ENCODE measurements at places on chromosomes 13 and 19.

DNA sequence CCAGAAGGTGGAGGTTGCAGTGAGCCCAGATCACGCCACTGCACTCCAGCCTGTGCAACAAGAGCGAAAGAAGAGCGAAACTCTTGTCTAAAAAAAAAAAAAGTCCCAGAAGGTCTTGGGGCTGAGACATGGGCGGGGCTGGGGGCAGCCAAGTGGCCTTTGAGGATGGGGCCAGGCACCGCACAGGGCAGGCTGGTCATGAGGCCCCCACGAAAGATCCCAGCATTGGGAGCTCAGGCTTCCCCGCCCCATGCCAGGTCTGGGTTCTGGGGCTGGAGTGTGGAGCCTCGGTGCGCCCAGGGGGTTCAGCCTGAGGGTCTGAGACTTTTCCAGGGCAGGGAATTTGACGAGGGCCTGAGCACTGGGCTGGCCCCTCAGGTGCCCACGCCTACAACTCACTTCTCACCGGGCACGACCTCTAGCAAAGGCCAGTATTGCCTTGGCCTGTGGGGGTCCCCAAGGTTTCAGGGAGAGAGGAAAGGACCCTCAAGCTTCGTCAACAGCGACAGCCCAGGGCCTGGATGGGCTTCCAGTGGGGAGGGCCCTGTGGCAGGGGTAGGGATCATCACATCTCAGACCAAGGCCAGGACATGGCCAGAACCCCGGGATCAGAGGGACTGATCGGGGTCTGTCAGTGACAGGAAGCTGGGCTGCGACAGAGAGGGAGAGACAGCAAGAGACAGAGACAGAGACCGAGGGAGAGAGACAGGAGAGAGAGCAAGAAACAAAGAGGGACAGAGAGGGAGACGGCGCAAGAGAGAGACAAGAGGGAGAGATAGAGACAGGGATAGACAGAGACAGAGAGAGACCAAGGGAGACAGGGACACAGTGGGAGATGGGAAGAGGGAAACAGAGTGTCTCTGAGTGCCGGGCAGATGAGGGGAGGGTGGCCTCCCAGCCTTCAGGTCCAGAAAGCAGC is 7.5 kb upstream of the MEX3D start:
- DNase-seq = no peak

- no peak for DNase-seq
These were observed 239.4 kb downstream of the DCLK1 start for GRCh38 chr13:35891507-35892441.

DNA sequence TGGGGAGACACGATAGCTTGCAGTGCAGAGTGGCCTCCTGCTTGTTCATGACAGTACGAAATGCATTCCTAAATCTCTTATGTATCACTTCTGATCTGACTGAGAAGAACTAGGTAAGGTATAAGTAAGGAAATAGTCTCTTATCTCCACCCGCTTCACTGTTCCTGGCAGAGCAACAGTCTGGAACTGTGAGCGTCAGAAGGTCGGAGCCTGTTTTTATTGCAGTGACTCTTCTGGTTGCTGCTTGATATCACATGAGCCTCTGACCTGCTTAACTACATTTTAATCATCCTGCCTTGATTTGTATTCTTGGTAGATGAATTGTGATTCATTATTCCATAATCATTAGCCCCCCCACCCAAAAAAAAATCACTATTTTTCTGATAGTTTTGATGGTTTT is 69.0 kb downstream of the COL4A2 start:
- no peak for DNase-seq

DNA sequence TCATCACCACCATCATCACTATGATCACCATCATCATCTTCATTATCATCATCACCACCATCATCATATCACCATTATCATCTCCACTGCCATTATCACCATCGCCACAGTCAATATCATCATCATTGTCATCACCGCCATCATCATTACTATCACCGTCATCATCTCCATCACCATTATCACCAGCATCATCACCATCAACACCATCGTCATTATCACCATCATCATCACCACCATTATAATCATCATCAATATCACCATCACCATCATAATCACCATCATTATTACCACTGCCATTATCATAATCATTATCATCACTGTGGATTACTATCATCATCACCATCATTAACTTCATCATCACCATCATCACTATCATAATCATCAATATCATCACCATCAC is 17.3 kb upstream of the ARHGEF18 start:
- DNase-seq = no peak

DNA sequence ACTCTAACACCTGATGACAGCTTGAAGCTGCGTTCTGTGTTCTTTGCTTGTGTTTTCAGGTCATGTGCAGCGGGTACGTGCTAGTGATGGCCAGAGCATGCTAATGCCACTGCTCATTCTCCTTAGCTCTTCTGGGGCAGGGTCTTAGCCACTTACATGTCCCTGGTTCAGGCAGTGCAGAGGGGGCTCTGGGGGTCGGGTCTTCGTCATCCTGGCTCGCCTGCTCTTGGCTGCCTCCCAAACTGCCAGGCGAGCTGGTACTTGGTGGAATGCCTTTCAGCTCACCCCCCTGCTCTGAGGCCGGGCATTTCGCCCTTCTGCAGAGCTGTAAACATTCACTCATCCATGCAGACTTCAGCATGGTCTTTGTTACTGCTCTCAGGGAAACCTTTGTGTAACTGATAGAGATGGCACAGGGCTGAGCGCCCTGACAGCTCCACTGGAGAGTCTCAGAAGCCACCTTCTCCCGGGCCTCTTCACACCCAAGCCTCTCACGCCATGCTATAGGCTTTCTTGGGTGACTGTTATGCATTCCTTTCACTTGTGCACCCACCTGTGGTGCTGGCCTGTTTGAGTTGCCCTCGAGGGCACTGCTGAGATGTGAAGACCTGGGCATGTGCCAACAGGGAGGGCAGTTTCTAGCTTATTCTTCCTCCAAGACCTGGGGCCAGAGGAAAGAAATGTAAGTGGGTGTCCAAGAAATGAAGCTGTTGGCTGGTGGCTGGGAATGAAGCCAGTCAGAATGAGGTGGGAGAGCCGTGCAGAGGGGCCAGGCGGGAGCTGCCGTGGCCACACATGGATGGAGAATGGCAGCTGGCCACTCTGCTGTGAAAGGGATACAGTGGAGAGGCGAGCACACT is 24.4 kb downstream of the FAM124A start:
- DNase-seq = no peak

GRCh38 chr19:13039211-13039789 is 44.0 kb downstream of the NFIX start:
- no peak for DNase-seq

DNA sequence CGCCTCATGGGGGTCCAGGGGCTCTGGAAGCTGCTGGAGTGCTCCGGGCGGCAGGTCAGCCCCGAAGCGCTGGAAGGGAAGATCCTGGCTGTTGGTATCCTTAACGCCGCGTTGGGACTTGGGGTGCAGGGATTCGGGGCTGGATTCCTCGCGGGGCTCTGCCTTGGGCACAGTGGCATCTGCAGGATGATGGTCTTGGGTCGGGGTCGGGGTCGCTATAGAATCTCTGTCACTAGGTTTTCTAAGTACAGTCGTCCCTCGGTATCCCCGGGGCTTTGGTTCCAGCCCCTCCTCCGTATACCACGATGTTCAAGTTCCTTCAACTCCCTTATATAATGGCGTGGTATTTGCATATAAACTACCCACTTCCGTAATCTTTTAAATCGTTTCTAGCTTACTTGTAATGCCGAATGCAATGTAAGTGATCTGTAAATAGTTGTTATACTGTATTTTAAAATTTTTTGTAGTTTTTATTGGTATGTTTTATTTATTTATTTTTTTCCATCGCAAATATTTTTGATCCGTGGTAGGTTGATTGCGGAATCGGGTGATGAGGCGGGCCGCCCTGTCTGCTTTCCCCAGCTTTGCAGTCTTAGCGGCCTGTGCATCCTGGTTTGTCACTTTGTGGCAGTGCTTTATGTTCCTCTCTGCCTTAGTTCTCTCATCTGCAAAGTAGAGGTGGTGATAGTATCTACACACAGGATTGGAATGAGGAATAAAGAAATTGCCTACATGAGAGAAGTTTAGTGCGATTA is 606 bp downstream of the ERCC5 start:
- peak; percentile 27 for DNase-seq

- no peak for DNase-seq
These were observed 12.2 kb upstream of the TIMM44 start for GRCh38 chr19:7955696-7956095.

GRCh38 chr13:73324842-73325722 is 266.3 kb downstream of the KLF5 start:
- no peak for DNase-seq

- DNase-seq = no peak
These were observed 29.7 kb downstream of the MLLT1 start for GRCh38 chr19:6250024-6250615.

GRCh38 chr19:46958532-46958931 is 61.1 kb upstream of the NPAS1 start:
- no peak for DNase-seq

- no peak for DNase-seq
These were observed 715.8 kb downstream of the UQCRFS1 start for GRCh38 chr19:28497137-28497536.

DNA sequence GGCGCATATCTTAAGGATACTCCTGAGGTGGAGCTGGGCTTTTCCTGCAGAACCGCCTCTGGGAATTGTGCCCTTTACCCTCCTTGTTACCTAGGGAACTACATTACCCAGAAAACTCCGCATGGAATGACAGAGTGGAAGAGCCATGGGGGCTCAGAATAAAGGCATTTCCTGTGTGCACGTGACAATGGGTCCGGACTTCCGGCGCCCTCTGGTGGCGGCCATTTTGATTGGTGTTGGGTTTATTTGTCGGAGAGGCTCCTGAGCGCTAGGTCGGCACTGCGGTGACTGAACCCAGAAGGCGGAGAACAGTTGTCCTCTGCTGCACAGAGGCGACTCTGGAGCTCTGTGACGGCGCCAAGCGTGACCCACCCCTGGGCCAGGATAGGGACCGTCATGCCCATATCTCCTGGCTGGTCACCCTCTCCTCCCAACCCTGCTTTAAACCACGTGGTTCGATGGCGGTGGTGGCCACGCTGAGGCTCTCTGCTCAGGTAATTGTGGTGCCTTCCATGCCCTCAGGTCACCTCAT is at the start of gene ZNF587B:
ZNF587B (plus strand) TSS at position 229 of the 532 bp plus-strand sequence; CDS start at position 459, 230 bp downstream.
- DNase-seq = peak; percentile 26

DNA sequence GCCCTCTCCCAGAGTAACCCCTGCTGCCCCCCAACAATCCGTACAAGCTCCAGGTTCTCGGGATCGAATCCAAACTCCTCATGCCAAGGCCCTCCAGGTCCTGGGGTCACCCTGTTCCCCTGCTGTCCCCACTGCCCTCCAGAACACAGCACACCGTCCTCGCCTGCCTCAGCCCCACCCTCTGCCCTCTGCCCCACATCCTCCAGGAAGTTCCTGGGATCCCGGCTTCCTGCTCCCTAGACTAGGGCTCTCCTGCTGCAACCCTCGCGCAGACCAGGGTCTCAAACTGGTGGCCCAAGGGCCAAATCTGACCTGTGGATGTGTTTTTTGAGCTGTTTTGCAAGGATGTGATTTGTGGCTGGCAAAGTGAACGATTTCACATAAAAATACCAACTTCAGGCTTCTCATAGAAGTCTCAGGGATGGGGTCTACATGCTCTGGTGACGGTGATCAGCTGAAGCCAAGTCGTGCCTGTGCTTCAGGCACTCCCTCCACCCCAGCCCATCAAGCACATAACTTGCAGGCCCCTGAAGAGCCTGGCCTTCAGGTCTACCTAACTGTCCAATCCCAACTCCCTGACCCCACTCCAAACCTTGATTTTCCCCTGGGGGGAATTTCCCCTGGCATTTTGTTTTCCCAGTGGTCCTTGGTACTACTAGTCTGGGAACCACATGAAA is 1.8 kb downstream of the RABAC1 start:
- DNase-seq = no peak

GRCh38 chr19:54903303-54903702 is 2.6 kb upstream of the NCR1 start:
- no peak for DNase-seq

DNA sequence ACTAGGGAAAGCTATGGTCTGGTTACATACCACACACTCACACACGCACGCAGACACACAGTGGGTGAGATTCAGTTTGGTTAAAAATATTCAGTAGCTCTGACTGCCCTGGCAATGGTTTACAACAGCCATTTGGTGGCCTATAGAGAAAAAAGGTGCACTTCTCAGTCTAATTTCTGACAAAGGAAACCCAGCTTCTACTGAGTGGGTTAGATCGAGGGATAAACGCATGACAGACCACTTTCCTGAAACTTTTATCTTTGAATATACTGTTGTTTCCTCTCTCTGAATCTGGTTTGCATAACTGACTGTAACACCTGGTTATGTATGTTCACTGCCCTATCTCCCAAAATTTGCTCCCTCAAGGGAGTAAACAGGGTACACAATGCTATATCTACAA is 2.5 kb downstream of the LIG4 start:
- no peak for DNase-seq

- no peak for DNase-seq
These were observed 5.5 kb upstream of the IFI30 start for GRCh38 chr19:18167975-18168645.

- no peak for DNase-seq
These were observed 43.9 kb upstream of the PEG3 start for GRCh38 chr19:56884441-56884840.

- no peak for DNase-seq
These were observed 151.0 kb upstream of the TMTC4 start for GRCh38 chr13:100825557-100825956.

GRCh38 chr13:49561062-49561410 is 24.3 kb downstream of the RCBTB1 start:
- DNase-seq = no peak

DNA sequence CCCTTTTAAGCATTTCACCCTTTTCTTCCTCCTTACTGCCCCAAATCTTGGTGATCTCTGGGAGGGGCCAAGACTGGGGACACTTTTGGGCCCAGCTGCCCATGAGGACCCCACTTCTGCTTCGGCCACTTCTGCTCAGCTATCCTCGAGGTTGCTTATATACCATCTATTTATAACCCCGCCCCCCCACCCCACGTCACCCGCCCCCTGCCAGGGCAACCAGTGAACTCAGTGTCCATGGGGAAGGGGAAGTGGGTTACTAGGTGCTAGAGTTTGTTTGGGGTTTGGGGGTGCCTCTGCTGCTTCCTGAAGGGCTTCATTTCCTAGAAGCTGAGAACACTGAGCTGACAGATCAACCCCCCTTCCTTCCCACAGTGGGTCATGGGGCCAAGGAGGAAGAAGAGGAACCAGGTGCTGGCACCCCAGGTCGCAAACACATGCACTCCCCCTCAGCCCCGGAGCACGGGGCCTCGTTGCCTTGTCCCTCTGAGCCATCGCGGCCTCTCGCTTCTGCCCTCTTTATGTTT is 6.1 kb upstream of the ADGRE5 start:
- DNase-seq = peak; percentile 59

DNA sequence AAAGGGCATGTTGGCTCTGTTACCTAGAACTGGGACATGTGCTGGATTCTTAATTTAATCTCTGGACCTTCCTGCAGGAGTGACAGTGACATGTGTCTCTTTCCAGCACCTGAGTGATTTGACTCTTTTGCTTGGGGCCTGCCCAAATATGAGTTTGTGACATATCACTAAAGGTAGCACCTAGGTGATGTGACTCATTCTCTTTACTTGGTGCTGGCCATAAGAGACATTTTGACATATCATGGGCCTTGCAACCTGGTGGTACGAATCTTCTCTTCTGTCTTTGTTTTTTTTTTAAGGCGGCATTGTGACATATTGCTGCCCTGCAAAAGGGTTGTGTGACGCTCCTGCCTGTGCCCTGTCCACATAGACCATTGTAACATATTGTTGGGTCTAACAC is 65.9 kb upstream of the ZNF43 start:
- no peak for DNase-seq

- no peak for DNase-seq
These were observed 1.2 kb upstream of the CEACAM4 start for GRCh38 chr19:41627966-41628675.

GRCh38 chr19:43755256-43755801 is 567 bp upstream of the SMG9 start:
- DNase-seq = peak; percentile 96

GRCh38 chr19:3442487-3443071 is 37.7 kb downstream of the SMIM24 start:
- no peak for DNase-seq

Data from lower leg skin (tissue), 4 donors.